ENCODE measurements at places on chromosomes 1 and 21. TPM values are rescaled to one million over a fixed set of nuclear protein-coding genes. Genes with fewer than 3 reads are reported as not detected.

DNA sequence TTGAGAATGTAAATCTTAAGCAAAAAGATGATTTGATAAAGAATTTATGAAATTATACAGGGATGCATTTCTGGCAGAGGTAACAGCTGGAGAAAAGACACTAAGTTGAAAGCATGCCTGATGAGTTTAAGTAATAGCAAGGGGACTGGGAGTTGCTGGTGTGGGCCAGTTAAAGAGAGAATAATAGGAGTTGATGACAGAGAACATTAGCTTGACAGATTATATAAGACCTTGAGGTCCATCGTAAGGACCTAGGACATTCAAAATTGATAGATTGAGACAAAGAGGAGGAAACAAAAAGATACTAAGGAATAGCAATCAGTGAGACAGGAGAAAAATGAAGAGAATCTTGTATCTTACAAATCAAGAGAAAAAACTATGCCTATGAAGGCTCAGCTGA, 84.7 kb upstream of the TMPRSS15 start:
- H3K36me3 ChIP-seq = no peaks in the 10 kb centered on the region
- no peaks in the 10 kb centered on the region for H3K4me1 ChIP-seq
- no peaks in the 10 kb centered on the region for H3K27me3 ChIP-seq
- H3K27ac ChIP-seq = no peak overlapping the region
- H3K4me3 ChIP-seq = no peak overlapping the region
- DNase-seq = no peak

GRCh38 chr1:172167796-172168596, 252.5 kb upstream of the C1orf105 start:
- H3K4me3 ChIP-seq = no peak overlapping the region
- no peaks in the 10 kb centered on the region for H3K4me1 ChIP-seq
- no peak for DNase-seq
- H3K27me3 ChIP-seq = no peaks in the 10 kb centered on the region
- no peak overlapping the region for H3K27ac ChIP-seq
- no peaks in the 10 kb centered on the region for H3K36me3 ChIP-seq

GRCh38 chr1:39720094-39720999, 18.3 kb upstream of the PPIE start:
- no peak overlapping the region for H3K4me3 ChIP-seq
- H3K27ac ChIP-seq = no peak overlapping the region
- H3K4me1 ChIP-seq = no peaks in the 10 kb centered on the region
- H3K36me3 ChIP-seq = no peaks in the 10 kb centered on the region
- H3K27me3 ChIP-seq = peaks cover 99% of the 10 kb centered on the region

TSPAN2 gene
- total RNA-seq = 19.7 TPM

DNA sequence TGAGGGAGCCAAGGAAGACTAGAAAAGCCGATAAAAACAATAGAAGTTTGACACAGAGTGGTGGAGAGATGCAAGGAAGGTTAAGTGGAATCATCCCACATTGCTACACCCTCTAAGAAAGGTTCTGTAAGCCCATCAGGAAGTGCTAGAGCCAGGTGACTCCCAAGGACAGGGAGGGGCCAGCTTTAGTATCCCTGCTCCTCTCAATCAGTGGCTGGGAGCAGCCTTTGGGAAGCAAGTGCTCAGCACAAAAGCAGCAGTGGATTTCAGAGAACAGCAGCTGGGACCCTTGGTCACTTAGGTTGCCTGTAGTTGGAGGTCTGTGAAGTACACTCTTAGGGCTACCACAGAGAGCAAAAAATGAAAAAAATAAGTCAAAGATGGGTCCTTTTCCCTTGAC, 42.5 kb downstream of the NME7 start:
- DNase-seq = peak; percentile 47
- peaks cover 4% of the 10 kb centered on the region for H3K4me1 ChIP-seq

DNA sequence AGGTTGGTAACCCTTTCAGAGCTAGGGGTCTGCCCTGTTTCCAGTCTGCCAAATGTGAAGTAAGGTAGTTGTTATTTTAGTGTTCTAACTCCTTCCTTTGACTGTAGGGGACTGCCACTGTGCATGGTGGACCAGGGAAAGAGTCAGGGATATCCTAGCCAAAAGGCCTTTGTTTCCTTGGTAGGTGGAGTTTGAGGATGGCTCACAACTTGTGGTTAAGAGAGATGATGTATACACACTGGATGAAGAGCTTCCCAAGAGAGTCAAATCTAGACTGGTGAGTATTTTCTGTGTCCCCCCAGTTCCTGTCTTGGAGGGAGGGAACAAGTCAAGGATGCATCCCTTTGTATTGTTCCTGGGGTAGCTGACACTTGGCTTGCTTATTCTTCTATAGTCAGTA, 3.5 kb upstream of the ST3GAL3 start:
- no peak for DNase-seq
- no peaks in the 10 kb centered on the region for H3K27me3 ChIP-seq
- peaks cover 12% of the 10 kb centered on the region for H3K36me3 ChIP-seq
- no peak overlapping the region for H3K4me3 ChIP-seq

GUCA2A gene
- not detected for total RNA-seq

RAD54L gene
- 22.2 TPM for total RNA-seq

RAVER2 gene
- 37.2 TPM for total RNA-seq

DNASE2B gene
- not detected for total RNA-seq

DNA sequence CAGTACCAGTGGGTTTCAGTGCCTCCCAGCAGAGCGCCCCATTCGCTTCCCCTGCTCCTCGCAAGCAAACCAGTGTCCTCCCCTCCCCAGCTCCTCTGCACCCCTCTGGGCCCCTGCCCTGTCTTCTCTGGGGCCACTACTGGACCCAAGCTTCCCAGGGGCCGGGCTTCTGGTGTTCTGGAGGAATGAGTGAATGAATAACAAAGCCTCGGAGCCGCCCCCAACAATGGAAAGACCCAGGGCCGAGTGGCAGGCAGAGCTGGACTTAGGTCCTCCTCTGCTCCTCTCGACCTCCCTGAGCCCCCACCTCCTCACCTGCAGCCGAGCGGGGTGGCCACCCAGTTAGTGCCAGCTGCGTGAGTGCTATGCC, 37.6 kb downstream of the MATN1 start:
- peak overlapping the region; percentile 28 for H3K4me3 ChIP-seq
- H3K36me3 ChIP-seq = no peaks in the 10 kb centered on the region
- DNase-seq = no peak

DNA sequence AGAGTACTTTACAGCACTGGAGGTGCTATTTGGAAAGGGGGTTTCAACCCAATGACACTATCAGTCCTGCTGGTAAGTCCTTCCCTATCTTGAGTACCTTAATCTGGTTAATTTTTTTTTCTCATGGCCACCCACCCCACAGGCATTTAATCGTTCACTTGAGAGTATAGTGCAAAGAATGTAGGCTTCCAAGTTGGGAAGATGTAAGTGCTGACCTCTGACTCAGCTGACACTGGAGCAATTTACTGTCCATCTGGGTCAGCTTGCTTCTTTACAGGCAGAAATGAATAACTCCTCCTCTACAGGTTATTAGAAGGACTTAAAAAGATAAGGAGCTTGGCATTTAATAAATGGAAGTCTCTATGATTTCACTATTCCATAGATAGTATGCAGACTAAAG, 89.6 kb downstream of the AK5 start:
- no peaks in the 10 kb centered on the region for H3K36me3 ChIP-seq
- H3K27me3 ChIP-seq = no peaks in the 10 kb centered on the region
- no peak overlapping the region for H3K27ac ChIP-seq
- H3K4me3 ChIP-seq = no peak overlapping the region
- DNase-seq = no peak
- H3K4me1 ChIP-seq = no peaks in the 10 kb centered on the region

KDF1 gene
- 1.1 TPM for total RNA-seq

DNA sequence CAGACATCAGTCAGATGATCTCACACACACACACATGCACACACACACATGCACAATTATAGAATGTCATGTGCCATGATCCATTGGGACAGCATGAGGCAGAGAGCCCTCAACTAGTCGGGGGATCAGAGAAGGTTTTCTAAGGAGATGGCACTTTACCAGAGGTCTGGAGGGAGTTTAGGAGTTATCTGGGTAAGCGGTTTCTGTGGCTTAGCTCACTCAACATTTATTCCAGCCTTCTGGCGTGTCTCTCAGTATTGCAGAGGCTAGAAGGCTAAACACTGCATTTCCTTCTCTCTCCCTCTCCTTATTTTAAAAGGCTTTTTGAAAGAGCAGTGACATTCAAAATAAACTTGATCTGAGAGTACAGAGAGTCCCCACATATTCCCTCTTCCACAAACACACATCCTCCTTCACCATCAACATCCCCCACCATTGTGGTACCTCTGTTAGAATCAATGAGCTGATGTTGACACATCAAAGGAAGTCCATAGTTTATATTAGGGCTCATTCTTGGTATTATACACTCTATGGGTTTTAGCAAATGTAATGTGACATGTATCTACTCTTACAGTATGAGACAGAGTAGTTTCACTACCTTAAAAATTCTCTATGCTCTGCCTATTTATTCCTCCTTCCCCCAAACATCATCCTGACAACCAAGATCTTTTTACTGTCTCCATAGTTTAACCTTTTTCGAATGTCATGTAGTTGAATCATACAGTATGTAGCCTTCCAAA, 9.0 kb upstream of the PLA2G2A start:
- H3K27ac ChIP-seq = no peak overlapping the region
- no peaks in the 10 kb centered on the region for H3K36me3 ChIP-seq
- DNase-seq = no peak
- no peak overlapping the region for H3K4me3 ChIP-seq
- peaks cover 8% of the 10 kb centered on the region for H3K4me1 ChIP-seq
- peaks cover 14% of the 10 kb centered on the region for H3K27me3 ChIP-seq

GRCh38 chr1:65311760-65312159, 2.4 kb downstream of the DNAJC6 start:
- H3K36me3 ChIP-seq = no peaks in the 10 kb centered on the region
- no peak overlapping the region for H3K4me3 ChIP-seq
- no peak for DNase-seq
- no peak overlapping the region for H3K27ac ChIP-seq
- H3K27me3 ChIP-seq = peaks cover 20% of the 10 kb centered on the region

DNA sequence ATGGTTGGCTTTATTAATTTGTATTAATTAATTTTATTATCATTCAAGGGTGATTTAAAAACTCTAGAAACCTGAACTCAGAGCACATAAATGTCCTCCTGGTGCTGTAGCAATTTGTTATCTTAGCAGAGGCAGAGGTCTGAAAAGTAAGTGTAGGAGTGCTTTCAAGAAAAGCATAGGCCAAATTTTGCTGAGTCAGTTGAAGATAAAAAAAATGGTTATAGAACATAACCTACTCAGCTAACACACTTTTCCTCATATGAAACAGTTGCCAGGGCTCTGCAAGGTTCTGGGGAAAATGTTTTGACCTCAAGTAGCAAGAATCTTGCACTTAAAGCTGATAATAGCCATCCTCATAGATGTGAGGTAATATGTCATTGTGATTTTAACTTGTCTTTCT, 53.5 kb upstream of the CHODL start:
- DNase-seq = no peak
- no peak overlapping the region for H3K4me3 ChIP-seq
- no peaks in the 10 kb centered on the region for H3K4me1 ChIP-seq
- no peaks in the 10 kb centered on the region for H3K36me3 ChIP-seq

PRMT6 gene
- 40.3 TPM for total RNA-seq

RAB25 gene
- 2.4 TPM for total RNA-seq

Measured in neural progenitor cell (in vitro differentiated cells).